ENCODE measurements at places on chromosomes 13 and 19.

- DNase-seq = no peak
These were observed 11.6 kb upstream of the HNRNPL start for GRCh38 chr19:38861368-38861767.

DNA sequence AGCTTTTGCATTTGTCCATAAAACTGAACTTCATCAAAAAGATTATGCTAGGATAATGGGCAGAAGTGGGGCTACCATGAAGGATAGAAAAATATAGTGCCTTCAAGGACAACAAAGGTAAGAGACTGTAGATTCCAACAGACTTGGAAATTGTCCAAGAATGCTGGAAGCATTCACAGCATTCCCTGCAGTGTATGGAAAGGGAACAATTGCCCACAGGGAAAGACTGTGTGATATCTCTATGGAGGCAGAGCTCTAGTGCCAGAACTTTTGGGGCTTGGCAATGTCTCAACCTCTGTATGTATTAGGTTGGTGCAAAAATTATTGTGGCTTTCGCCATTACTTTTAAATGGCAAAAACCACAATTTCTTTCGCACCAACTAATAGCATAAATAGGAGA is 1598.8 kb upstream of the MIR17HG start:
- DNase-seq = no peak

- no peak for DNase-seq
These were observed 2.9 kb upstream of the RCBTB2 start for GRCh38 chr13:48535766-48536165.

DNA sequence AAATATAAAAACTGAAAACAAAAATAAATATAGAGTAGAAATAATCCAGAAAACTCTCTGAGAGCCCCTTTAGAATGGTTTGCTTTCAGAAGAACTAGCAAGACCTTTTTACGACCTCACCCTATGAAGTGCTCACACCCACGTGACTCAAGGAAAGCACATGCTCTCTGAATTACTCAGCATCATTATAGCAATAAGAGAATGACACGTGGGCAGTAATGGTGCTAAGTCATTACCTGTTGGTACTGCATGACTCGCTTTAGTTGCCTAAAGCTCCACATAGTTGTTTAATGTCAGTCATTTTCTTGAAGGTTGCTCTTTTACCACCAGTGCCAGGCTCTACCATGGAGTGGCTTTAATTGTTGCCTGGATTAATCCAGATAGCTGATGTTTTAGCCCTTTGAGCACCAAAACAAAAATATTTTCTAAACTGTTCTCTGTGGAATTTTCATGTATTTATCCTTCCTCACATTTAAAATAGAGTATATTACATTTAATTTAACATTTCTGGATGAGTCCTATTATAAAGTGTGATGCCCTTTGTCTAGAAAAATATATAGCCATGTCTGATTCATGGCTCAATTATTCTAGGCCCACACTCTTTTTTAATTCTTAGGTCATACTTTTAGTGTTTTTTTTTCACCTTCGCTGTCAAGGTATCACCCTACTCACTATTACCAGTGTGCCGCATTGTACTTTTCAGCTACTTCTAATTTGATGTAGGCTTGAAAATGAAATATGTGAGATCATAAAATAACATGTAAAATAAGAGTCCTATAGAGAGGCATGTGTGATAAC is 56.8 kb downstream of the THSD1 start:
- DNase-seq = no peak

DNA sequence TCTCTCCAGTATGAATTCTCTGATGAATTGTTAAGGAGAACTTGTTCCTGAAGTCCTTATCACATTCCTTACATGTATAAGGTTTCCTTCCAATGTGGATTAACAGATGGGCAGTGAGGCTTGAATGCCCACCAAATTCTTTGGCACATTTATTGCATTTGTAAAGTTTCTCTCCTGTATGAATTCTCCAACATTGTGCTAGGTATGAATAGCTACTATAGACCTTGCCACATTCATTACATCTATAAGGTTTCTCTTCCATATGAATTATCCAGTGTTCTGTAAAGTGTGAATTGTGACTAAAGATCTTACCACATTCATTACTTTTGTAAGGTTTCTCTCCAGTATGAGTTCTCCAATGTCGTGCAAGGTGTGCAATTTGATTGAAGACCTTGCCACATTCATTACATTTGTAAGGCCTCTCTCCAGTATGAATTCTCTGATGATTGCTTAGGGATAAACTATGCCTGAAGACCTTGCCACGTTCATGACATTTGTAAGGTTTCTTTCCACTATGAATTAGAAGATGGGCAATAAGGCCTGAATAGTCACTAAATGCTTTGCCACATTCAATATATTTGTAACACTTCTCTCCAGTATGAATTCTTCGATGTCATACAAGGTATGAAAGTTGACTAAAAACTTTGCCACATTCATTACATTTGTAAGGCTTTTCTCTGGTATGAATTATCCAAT is 20.4 kb downstream of the ZNF578 start:
- no peak for DNase-seq

DNA sequence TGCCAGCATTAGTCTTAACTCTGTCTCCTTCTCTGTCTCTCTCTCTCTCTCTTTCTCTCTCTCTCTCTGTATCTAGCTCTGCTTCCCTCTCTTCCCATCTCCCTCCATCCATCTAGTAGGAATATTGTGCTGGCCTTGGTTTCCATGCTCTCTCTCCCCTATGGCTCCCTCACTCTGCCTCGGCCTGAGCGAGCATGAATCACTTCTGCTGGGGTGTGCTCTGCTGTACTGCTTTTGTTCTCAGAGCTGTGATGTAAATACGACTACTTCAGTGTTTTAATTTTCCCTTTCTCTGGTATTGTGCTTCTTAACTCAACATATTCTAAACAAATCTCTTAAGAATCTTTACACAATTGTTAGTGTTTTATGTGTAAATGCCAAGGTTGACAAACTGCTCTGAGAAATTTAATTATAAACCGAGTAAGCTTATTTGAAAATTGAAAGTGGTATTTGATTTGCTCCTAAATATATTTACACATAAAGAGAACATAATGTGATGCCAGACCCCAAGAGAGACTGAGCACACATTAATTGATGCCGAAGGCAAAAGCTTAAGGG is 211.5 kb upstream of the KL start:
- no peak for DNase-seq

GRCh38 chr13:48776401-48776800 is 122.7 kb downstream of the CYSLTR2 start:
- DNase-seq = no peak

- DNase-seq = no peak
These were observed 6.3 kb upstream of the NLRP2 start for GRCh38 chr19:54959840-54960239.

DNA sequence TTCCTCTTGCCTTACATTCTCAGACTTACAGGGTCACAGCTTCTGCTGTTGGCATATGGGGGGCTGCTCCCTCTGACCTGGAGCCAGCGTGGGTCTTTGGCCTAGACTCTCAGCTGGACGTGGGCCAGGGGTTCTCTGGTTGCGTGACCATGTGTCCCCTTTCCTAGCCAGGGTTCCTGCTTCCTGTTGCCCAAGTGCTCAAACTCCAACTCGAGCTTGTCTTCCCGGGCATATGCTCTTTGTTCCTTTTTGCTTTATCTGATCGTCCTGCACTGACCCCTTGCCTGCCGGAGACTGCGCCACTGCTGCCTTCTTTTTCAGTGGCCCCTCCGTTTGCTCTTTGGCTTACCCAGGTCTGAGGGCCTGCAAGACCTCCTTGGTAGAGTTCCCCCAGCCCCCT is 25.3 kb upstream of the GPR183 start:
- DNase-seq = no peak

DNA sequence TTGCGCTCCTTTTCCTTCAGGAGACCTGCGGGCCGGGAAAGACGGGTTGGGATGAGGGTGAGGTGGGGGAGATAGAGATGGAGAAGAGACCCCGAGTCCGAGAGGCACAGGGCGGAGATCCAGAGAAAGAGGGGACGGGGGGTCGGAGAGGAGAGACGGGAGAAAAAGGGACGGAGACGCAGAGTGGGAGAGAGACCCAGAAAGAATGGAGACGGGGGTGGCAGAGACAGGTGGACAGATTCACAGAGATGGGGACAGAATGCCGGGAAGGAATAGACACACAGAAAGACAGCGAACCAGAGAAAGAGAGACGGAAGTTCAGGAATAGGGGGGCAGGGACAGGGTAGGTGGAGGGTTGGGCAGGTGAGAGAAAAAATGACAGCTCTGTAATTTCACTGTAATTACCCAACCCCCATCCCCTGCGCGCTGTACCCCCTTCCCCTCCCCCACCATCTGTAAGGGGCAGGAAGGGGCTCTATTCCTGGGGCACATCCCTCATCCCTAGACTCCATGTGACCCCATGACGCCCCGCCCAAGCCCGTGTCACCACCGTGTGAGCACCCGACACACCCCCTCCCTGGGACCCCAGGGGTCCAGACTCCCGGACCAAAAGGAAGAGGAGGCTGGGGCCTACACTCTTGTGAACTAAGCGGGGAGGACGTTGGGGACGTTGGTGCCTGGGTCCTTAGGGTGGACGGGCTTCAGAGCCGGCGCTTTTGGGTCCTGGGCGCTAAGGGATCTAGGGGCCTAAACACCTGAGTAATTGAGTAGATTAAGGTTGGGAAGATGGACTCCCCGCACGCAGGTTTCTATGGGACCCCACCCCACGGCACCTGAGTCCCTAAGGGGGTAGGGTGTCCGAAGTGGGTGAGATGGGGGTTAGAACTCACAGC is 967 bp downstream of the DBP start:
- peak; percentile 90 for DNase-seq

DNA sequence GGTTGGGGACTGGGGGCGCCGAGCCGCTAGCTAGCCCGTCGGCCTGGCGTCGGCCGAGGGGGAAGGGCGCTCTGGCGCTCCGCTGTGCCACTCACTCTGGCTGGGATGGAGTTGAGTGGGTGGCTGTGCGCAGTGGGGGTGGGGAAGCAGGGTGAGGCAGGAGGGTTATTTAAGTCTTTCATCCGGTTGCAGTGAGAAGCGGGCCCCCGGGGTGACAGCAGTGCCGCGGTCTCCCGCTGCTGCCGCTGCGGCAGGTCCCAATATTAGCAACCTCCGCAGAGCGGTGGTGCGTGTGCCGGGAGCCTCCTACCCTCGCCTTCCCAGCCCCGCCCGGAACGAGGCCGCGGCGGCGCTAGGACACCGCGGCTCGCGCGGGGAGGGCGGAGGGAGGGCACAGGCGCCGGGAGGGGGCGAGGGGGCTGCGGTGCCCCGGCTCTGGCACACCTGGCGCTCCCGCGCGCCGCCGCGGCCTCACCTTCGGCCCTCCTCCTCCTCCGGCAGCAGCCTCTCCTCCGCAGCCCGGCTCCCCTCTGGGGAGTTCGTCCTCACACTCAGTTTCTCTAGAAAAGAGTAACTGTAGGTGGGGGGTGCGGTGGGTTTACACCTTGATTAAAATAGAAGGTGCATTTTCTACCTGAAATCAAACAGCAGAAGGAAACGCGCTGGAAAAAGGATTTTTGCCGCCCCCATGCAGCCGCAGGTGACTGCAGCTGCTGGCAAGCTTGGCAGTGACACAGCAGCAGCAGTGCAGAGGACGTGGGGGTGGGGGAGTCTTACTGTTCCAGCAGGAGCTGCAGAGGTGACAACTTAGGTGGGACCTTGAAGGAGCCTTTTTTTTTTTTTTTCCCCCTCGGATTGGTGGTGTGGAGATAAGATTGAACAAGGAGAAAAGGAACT is 4.5 kb downstream of the FGF9 start:
- no peak for DNase-seq

- peak; percentile 39 for DNase-seq
These were observed 1.2 kb downstream of the RAB11B start for GRCh38 chr19:8391198-8392016.

DNA sequence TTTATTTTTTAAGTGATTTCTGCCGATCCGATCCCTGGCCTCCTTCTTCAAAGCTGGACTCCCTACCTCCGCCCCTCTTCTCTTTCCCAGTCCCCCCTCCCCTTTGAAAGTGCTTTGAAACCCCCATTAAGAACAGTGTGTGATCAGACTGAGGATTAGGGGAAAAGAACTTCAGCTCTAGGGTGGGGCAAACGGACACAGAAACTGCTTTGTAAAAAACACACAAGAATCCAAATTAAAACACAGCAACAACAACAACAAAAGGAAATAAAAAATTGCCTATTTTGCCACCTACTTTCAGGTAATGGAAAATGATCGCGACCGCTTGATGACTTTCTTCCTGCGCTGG is 1.4 kb downstream of the SPRY2 start:
- DNase-seq = no peak

DNA sequence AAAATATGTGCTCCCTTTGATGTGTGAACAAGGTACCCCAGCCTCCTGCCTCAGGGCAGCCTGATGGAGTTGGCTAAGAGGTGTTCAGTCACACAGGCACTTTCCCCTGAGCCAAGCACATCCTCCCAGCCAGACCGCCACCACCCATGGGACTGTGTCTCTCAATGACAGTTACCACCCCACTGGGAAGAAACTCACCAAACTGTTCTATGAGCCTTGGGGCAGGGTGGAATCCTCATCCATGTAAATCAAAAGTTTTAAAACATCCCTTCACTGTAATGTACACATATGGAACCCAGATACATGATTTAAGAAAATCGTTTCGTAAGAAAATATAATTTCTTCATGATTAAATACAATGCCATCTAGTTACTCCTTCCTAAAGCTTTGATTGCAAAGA is 138.4 kb upstream of the LSM14A start:
- no peak for DNase-seq

- DNase-seq = no peak
These were observed 178.3 kb downstream of the STK24 start for GRCh38 chr13:98398581-98398980.

DNA sequence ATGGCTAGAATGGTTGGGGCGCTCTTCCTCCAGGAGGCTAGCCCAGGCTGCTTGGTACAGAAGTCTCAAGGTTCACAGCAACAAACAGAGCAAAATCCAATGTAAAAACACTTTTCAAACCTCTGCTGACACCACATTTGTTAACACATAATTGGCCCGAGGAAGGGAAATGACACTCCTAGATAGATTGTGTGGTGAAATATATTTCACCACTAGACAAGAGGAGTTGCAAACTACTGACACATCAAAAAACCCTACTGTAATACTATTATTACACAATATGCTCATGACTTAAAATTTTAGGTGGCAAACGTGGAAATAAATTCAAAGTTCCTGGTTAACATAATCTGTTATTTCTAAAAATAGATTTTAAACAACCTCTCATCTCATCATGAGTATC is 643.6 kb downstream of the PCDH9 start:
- DNase-seq = no peak

DNA sequence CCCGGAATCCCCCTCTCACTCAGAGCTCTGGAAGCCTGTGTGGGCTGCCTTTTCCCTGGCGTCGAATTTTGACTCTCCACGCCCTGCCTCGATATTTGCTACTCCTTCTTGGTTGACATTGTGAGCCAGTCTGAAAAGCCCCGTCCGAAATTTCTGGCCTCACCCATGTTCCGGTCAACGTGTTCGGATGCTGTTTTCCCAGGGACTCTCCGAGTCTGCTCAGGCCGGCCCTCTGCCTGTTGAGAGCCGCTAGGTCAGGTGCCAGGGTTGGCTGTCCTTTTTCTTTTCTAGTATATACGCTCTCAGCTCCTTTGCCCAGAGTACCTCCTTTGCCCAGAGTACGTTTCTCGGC is 6.8 kb upstream of the DGKH start:
- peak; percentile 50 for DNase-seq

GRCh38 chr13:40376867-40377535 is 289.4 kb downstream of the FOXO1 start:
- no peak for DNase-seq

- no peak for DNase-seq
These were observed 6.9 kb downstream of the LENG9 start for GRCh38 chr19:54456423-54457373.

All from posterior cingulate gyrus (tissue), 11 donors.